ENCODE measurements at places on chromosomes 2 and 18. TPM values are rescaled to one million over a fixed set of nuclear protein-coding genes. Genes with fewer than 3 reads are reported as not detected.

GRCh38 chr2:240383871-240384700, 51.4 kb upstream of the GPC1 start:
- DNase-seq, result no peak

- DNase-seq, result no peak
Observed at GRCh38 chr2:73981081-73982001, 3.4 kb upstream of the TET3 start.

DNA sequence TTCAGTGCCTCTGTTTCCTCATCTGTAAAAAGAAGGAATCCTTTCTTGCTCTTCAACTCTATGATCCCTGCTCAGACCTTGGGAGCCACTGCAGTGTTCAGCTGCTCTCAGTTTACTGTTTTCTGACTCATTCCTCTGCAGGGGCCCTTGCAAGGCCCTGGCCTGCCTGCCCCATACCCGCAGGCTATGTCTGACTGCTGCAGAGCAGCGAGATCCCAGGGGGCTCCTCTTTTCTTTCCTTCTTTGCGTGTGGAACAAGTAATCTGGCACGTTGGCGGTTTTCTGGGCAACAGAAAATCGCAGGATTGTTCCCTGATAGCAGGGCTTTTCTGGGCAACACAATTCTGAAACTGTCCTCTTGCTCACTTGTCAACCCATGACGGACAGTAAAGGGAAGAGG, 376.0 kb downstream of the DCC start:
- DNase-seq, result no peak

DNA sequence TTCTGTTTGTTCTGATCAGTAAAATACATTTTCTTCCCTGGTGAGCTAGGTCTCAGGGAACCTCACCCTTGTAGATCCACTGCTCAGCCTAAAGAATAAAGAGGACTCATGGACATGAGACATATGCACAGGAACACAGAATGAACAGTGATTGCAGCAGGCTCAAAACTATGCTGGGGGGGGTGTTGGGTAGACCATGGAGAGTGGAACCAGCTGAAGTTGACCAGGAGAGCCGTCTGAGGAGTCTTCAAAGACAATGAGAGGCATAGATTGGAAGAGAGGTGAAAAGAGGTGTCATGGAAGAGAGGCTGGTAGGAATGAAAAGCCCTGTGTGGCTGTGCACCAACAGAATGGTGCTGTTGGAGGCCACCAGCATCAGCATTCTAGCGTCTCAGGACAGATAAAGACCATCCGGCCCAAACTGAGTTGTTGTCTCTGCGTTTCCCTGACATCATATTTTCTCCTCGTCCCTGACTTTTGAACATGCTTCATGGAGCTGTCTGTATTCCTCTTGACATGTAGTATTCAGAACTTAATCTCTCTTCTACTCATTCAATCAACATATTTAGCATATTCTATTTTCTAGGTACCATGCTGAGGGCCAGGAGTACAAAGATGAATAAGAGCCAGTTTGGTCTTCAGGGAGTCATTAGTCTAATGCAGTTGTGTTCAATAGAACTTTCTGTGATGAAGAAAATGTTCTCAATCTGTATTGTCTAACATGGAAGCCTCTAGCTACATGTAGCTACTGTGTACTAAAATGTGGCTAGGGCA, 331.8 kb downstream of the CYP26B1 start:
- DNase-seq, result no peak

GRCh38 chr18:51275712-51276476, 78.4 kb upstream of the MEX3C start:
- DNase-seq, result peak; percentile 22

- DNase-seq, result peak; percentile 20
Observed at GRCh38 chr2:181780047-181780651, 99.8 kb upstream of the NEUROD1 start.

DNA sequence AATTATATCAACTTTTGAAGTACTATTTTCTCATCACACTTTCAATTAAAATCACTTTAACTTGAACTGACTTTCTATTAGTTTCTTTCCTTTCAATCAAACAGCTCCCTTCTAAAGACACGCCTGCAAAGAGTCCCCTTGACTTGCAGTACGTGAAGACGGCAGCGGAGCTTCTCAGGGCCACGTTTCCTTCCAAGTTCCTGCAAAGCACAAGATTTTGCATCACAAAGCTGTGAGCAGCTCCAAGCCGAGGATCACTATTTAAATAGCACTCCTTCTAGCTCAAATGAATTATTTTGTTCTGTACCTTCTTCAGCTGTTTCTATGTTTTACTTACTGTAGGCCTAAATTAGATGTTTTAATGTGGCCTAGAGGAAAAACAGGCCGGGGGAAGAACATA, 30.8 kb downstream of the SH3YL1 start:
- no peak for DNase-seq

DNA sequence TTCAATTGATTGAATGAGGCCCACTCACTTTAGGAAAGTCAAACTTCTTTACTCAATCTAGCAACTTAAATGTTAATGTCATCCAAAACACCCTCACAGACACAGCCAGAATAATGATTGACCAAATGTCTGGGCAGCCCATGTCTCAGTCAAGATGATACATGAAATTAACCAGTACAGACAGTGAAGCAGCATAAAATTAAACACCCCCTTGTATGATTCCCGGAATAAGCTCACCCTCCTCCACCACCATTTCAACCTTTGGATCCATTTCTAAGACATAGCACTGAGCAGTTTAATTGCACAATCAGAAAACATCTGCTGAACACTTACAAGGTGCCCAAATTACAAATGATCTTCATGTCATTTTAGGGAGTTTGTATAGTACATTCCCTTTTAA, 570.7 kb upstream of the ID2 start:
- DNase-seq, result no peak

GRCh38 chr2:24819442-24820174, 26.4 kb downstream of the CENPO start:
- no peak for DNase-seq

- no peak for DNase-seq
Observed at GRCh38 chr2:47744074-47744473, 38.9 kb upstream of the MSH6 start.

GRCh38 chr2:10412380-10412779, 35.7 kb downstream of the ODC1 start:
- no peak for DNase-seq

DNA sequence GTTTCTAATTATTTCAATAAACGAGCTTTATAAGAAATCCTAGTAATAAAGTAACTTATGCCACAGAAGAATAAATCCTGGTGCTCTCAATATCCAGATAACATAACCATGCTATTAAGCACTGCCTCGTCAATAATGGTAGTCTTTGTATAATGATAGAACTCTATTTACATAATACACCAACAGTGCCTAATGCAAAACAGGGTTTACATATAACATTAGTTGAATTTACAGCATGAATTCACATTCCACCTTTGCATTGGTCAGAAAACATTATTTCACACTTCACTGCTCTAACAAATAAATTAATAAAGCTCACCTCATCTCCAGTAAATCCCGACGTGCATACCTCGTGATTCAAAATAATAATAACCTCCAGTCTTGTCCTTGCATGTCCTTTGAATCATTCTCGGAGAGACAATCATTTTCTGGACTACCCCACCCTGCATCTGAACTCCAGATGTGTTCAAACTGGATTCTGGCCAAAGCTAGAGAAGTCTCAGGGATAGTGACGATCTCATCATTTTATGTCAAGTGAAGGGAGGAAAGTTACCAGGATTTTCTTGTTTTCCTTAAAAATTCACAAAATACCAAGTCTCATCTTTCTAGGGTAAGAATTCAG, 189.2 kb downstream of the NCKAP5 start:
- DNase-seq, result peak; percentile 51

DNA sequence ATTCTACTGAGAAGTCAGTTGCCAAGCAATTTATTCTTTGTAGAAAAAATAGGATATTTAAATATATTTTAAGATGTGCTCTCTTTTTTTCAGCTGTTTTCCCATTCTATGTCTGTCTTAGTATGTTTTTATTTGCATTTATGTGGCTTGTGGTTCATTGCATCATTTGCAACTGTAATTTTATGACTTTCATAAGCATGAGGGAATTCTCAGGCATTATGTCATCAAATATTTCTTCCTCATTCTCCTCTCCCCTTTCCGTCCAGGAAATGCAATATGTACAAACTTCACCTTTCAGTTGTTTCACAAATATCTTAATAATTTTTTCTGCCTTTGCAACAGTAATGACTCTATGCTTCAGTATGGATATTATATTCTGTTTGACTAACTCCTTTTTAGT, 560.2 kb upstream of the LRATD1 start:
- no peak for DNase-seq

- DNase-seq, result no peak
Observed at GRCh38 chr2:62706721-62707521, 1.4 kb downstream of the EHBP1 start.

GRCh38 chr2:158823486-158824237, 28.5 kb downstream of the DAPL1 start:
- DNase-seq, result no peak

GRCh38 chr2:508121-508520, 169.1 kb downstream of the TMEM18 start:
- no peak for DNase-seq

The YPEL5 gene
- 49.9 TPM for polyA plus RNA-seq

The MARCHF4 gene
- polyA plus RNA-seq, result 0.04 TPM

The SUPT7L gene
- polyA plus RNA-seq, result 31.7 TPM

The SP3 gene
- 66.0 TPM for polyA plus RNA-seq

The NPPC gene
- polyA plus RNA-seq, result 1.8 TPM

Data from forelimb muscle (tissue), 1 donor.